ENCODE measurements at places on chromosomes 4 and X. TPM values are rescaled to one million over a fixed set of nuclear protein-coding genes. Genes with fewer than 3 reads are reported as not detected.

The FAM184B gene
- not detected for total RNA-seq

The HS6ST2 gene
- total RNA-seq = not detected

The CFP gene
- total RNA-seq = 0.56 TPM

The TRAM1L1 gene
- not detected for total RNA-seq

The GATA1 gene
- not detected for total RNA-seq

- no peak for DNase-seq
These were observed 62.8 kb downstream of the UBA6 start for GRCh38 chr4:67638136-67638535.

GRCh38 chr4:2761035-2761923 is 5.1 kb upstream of the TNIP2 start:
- peak; percentile 81 for DNase-seq

DNA sequence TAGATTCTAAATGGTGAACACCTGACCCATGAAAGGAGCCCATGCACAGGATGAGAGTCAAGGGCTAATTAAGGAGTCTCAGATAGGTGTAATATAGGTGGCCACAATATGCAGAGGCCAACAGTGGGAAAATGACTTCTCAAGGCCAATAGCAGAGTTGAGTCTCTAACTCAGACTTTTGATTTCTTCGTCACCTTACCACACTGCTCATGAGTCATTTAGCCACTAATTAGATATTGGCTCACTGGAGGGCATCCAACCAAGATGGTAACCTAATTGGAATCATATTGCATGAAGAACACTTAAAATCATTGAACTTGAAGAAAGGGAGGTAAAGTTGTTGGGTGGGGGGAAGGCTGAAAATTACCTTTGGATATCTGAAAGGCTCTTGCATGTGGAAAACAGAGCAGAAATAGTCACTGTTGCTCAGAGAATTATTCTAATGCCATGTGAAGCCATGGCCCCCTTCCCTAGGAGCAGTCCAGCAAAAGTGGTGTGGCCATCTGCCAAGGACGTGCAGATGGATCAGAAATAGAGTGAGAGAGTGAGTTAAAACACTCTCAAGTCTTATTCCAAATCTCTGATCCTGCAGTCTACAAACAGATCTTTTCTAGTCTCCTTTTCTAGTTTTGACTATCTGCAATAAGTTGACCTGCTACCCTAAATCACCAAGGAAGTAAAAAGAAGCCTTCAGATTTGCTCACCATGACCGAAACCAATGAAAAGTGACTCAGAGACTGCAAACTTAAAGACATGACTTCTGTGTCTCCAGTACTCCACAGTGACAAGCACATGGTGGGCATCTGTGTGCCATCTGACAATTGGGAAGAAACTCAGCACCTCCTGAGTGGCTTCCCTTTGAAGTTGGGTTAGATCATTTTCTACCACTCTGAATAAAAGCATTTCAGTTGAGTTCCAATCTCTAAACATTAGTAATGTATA is 93.9 kb upstream of the C1QTNF7 start:
- DNase-seq = no peak

- peak; percentile 90 for DNase-seq
These were observed 96.3 kb upstream of the NOCT start for GRCh38 chr4:138919094-138919936.

DNA sequence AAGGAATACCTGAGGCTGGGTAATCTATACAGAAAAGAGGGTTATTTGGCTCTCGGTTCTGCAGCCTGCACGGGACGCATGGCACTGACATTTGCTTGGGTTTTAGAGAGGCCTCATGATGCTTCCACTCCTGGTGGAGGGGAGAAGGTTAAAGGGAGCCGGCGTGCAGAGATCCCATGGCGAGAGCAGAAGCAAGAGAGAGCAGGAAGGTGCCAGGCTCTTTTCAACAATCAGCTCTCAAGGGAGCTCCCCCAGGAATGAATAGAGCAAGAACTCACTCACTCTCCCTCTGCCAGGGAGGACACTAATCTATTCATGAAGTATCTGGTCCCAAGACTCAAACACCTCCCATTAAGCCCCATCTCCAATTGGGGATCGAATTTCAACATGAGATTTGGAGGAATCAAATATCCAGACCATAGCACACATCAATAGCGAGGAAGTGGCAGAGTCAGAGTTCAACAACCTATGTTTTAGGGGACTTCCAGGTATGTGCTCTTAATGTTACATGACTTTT is 109.8 kb downstream of the SORBS2 start:
- no peak for DNase-seq

Measured in HT-29 (cell line).